Activated T-cell treated with anti-CD3 and anti-CD28 coated beads for 1 hour (primary cell): ENCODE measurements at places on chromosomes 13 and 19.

DNA sequence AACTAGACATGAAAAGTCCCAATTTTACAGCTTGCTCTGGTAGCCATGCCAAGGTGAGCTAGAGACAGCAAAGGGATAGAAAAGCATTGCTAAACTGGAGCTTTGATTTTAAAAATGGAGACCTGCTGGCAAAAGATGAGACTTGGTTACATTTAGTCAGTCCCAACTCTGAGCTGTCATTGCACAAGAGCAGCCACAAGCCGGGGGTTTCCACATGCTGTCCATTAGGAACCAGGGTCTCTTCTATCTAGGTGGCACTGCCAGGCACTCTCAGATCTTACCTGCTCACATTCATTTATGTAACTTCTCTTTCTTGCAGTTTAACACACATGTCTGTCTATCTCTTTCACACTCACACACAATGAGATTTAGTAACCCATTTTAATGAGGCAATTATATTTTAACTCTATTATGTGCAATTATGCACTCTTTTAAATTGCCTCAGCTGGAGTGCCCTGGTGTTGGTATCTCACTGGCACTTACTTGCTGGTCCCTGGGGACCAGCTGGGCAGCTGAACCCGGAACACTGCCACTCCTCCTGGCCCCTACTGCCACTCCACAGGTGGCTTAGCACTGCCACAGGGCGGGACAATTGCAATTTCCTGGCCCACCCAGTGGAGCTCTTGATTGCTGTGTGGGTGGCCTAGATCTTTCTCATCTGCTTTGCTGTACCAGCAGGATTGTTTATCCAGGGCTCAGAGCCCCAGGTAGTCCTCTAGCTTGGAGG lies 112.5 kb downstream of the COG6 start:
- no peak for DNase-seq

- DNase-seq, result no peak
Measured at GRCh38 chr13:44703371-44703770, 127.2 kb upstream of the TSC22D1 start.

GRCh38 chr19:2079865-2080301 lies 16.2 kb downstream of the MOB3A start:
- DNase-seq, result no peak

DNA sequence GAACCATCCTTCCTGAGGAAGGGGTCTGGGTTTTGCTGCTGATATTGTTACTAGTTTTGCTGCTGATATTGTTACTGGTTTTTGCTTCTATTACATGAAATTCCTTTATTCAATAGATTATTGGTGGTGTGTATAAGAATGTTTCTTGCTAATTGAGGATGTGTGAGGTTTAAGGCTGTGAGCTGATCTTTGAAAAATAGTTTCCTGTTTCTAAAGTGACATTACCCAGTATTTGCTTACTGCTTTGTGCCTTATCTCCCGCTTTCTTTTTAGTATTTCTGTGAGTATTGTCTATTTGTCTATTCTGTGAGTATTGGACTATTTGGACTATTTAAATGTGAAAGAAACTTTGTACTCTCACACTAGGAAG lies 38.2 kb upstream of the C1QTNF9 start:
- DNase-seq, result no peak

DNA sequence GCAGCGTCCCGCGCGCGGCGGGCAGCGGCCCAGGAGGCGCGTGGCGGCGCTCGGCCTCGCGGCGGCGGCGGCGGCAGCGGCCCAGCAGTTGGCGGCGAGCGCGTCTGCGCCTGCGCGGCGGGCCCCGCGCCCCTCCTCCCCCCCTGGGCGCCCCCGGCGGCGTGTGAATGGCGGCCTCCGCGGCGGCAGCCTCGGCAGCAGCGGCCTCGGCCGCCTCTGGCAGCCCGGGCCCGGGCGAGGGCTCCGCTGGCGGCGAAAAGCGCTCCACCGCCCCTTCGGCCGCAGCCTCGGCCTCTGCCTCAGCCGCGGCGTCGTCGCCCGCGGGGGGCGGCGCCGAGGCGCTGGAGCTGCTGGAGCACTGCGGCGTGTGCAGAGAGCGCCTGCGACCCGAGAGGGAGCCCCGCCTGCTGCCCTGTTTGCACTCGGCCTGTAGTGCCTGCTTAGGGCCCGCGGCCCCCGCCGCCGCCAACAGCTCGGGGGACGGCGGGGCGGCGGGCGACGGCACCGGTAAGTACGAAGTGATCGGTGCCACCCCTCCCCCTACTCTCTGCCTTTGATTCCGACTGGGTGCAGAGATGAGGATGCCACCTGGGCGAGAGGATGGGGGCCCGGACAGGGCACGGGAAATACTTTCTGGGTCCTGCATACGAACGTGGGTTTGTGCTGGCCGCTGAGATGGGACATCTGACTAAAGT lies 874 bp downstream of the TRIM28 start:
- DNase-seq, result peak; percentile 67

GRCh38 chr13:42832341-42833096 lies 51.1 kb downstream of the FAM216B start:
- no peak for DNase-seq

- no peak for DNase-seq
Measured at GRCh38 chr13:92864584-92865284, 361.9 kb upstream of the GPC6 start.

DNA sequence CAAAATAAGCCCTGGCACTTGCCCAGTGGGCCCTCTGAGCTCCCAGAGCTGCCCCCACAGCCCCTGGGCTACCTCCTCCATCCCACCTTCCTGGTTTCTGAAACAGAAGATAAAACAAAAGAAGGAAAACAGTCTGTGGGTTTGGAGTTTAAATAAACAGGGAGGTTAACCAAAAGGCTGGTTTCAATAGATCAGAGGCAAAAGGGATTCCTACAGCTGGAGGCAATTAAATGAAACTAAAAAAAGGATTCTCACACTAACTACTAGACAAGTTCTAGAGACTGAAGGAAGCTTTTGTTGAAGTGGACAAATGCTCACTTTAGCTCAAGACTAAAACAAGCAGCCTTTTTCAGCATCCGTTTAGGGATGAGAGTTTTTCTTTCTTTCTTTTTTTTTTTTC lies 569.8 kb downstream of the FGF9 start:
- DNase-seq, result no peak

- no peak for DNase-seq
Measured at GRCh38 chr19:45423589-45424190, at the start of gene ERCC1. Gene ERCC1 (minus strand): TSS chr19:45423917. CDS start chr19:45423374, 543 bp downstream.
